ENCODE measurements at places on chromosomes 5 and 9. TPM values are rescaled to one million over a fixed set of nuclear protein-coding genes. Genes with fewer than 3 reads are reported as not detected.
A peak's percentile ranks its signal among the peaks of the same experiment; 100 is the strongest.

DNA sequence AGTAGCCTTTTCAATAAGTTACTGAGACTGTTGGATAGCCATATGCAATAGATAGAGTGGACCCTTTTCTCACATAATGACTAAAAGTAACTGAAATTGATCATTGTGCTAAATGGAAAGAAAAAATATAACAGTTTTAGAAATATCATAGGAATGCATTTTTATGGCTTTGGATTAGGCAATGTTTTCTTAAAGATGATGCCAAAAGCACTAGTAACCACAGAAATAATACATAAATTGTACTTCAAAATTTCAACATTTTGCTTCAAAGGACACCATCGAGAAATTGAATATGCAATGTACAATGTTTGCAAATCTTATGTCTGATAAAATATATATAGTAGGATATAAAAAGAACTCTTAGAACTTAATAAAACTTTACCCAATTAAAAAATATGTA, 1267.5 kb upstream of the CDH9 start:
- DNase-seq, result no peak
- no peak overlapping the region for H3K4me3 ChIP-seq
- H3K36me3 ChIP-seq, result no peaks in the 10 kb centered on the region
- H3K27ac ChIP-seq, result no peak overlapping the region

Gene FOXD4
- polyA plus RNA-seq, result not detected

DNA sequence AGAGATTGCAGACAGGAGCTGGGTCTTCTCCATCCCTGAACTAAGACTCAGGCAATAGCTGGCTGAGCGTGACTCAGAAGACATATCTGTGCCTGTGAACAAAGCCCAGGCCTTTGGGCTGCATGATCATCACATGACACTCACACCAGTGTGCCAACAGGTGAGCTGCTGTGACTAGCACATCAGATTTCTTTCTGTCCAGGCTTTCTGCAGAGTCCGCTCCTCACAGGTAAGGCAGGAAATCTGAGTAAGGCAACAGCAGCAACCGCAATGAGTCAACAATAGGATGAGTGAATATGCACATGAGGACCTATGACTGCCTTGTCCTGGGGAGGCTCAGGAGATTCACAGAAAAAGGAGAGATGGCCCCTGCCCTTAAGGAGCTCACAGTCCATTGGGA, 293.6 kb downstream of the ACTL7B start:
- no peak overlapping the region for H3K27ac ChIP-seq
- no peak for DNase-seq
- H3K36me3 ChIP-seq, result no peaks in the 10 kb centered on the region
- no peak overlapping the region for H3K4me3 ChIP-seq

DNA sequence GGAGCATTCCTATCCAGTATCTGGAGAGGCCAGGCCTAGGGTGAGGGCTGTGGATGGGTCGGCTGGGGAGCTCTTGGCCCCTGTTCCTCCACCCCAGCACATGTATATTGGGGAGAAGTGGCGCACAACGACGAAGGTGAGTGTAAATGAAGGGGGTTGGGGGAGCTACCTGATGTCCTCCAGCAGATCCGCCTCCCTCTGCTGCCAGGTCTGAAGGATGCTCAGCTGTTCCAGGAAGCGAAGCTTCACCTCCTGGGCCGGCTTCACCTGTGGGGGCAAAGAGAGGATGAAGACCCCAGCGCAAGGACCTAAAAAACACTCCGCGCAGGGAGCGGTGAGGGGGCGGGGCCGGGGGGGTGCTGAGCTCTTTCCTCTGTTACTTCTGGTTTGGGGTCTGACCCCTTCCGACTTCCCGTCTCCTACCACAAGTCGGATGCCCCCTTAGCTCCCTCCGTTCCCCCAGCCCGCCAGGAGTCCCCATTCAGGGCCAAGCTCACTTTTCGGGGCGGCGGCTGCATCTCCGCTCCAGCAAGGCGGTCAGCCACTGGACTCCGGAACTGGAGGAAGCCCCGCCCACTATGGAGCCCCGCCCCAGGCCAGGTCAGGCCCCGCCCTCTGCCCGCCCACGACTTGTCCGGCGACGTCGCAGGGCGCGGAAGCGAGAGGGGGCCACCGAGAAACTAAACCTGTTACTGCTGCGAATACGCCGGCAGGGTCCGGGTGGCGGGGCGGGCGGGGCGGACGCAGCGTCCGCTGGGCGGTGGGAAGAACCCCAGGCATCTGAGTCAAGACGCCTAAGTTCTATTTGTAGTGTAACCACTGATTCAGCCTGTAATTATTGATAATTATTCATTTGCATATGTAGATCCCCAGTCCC, at the start of gene FCHSD1:
Gene FCHSD1, minus strand, starts transcription at position 568 of the 877 bp plus-strand sequence. Its CDS starts 50 bp downstream, at position 518.
- H3K27me3 ChIP-seq, result no peaks in the 10 kb centered on the region
- H3K4me1 ChIP-seq, result peaks cover 9% of the 10 kb centered on the region
- DNase-seq, result peak; percentile 95
- peak within 1 kb of the TSS; percentile 66 for H3K27ac ChIP-seq
- peak within 1 kb of the TSS; percentile 60 for H3K4me3 ChIP-seq

- DNase-seq, result no peak
- peak overlapping the region; percentile 31 for H3K27ac ChIP-seq
- H3K4me1 ChIP-seq, result peaks cover 55% of the 10 kb centered on the region
Observed at GRCh38 chr9:127519301-127520166, 68.2 kb downstream of the LRSAM1 start.

Gene PCDH1
- 47.2 TPM for polyA plus RNA-seq

DNA sequence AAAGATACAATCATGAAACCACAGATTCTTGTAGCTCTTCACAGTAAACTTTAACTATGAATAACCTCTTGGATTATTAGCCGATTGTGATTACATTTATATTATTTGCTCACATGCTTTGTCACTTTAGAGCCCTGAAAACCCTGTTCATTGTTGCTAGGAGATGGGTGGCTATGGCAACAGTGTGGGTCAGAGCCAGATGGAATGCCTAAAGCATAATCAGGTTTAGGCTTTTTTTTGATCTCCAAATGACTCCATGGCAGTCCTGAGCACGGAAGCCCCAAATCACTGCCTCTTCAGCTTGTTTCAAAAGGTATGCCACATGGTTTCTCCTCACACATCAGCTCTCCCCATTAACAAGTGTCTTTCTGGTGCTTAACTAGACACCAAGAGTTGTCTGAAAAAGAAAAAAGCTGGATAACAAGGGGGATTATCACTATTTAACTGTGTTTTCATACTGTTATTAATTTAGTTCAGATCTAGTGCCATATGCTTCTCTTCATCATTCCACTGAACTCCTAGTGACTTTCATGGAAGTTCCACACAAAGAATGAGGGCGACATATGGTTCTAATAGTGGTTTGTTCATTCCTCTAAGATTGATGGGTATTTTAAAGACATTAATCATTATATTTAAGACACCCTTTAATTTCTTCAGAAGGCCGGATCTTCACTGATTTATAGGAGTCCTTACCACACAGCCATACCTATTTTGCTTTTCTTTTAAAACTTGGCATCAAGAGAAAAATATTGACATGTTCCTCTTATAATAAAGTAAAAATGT, 88.8 kb upstream of the PAM start:
- no peak overlapping the region for H3K27ac ChIP-seq
- H3K27me3 ChIP-seq, result no peaks in the 10 kb centered on the region

DNA sequence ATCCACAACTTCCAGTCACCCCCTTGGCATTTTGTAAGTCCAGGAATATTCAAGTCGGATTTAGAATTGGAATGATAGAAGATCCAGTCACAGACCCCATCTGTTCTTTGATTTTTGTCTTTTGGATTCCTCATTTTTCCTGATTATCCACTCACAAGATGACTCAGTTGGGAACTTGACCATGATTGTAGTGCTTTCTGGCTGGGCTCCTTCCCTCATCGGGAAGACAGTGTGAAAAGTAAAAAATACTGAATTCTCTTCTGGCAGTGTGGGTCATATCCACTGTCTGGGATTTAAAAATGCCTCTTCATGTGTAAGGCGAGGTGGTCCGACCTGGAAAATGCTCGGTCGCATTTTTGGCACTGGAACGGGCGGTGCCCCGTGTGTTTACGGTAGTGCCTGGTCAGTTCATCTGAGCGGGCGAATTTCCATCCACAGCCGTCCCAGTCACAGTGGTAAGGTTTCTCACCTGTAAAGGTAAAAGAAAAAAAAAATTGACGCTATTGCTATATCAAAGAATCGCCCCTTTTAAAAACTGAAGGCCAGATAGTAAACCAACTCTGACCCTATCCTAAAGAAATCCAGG, 4.0 kb downstream of the KLF4 start:
- no peaks in the 10 kb centered on the region for H3K4me1 ChIP-seq
- H3K4me3 ChIP-seq, result peak overlapping the region; percentile 58
- no peak for DNase-seq
- no peaks in the 10 kb centered on the region for H3K27me3 ChIP-seq
- H3K36me3 ChIP-seq, result no peaks in the 10 kb centered on the region

GRCh38 chr5:66993448-66993847, 203.2 kb downstream of the CD180 start:
- H3K4me1 ChIP-seq, result no peaks in the 10 kb centered on the region
- no peaks in the 10 kb centered on the region for H3K36me3 ChIP-seq
- H3K27ac ChIP-seq, result no peak overlapping the region
- H3K4me3 ChIP-seq, result no peak overlapping the region
- no peaks in the 10 kb centered on the region for H3K27me3 ChIP-seq

GRCh38 chr5:4199049-4199841, 603.6 kb downstream of the IRX1 start:
- H3K27ac ChIP-seq, result no peak overlapping the region
- no peaks in the 10 kb centered on the region for H3K27me3 ChIP-seq
- DNase-seq, result no peak
- peaks cover 4% of the 10 kb centered on the region for H3K4me1 ChIP-seq

- no peak overlapping the region for H3K27ac ChIP-seq
- DNase-seq, result no peak
- H3K27me3 ChIP-seq, result no peaks in the 10 kb centered on the region
- H3K4me3 ChIP-seq, result no peak overlapping the region
- H3K36me3 ChIP-seq, result no peaks in the 10 kb centered on the region
Observed at GRCh38 chr9:120698766-120699165, 15.5 kb downstream of the MEGF9 start.

Gene ZDHHC11
- polyA plus RNA-seq, result 0.60 TPM

GRCh38 chr5:139023286-139023685, 148.2 kb upstream of the LRRTM2 start:
- no peak overlapping the region for H3K4me3 ChIP-seq
- H3K4me1 ChIP-seq, result no peaks in the 10 kb centered on the region
- H3K27me3 ChIP-seq, result no peaks in the 10 kb centered on the region

Gene TLX3
- polyA plus RNA-seq, result not detected

Gene SPINK5
- polyA plus RNA-seq, result 20.0 TPM

- H3K4me3 ChIP-seq, result no peak overlapping the region
- no peaks in the 10 kb centered on the region for H3K27me3 ChIP-seq
- H3K27ac ChIP-seq, result no peak overlapping the region
- no peak for DNase-seq
- peaks cover 20% of the 10 kb centered on the region for H3K36me3 ChIP-seq
Observed at GRCh38 chr5:6737043-6737941, 24.1 kb downstream of the TENT4A start.

- no peaks in the 10 kb centered on the region for H3K27me3 ChIP-seq
- peaks cover 11% of the 10 kb centered on the region for H3K4me1 ChIP-seq
Observed at GRCh38 chr9:27088981-27089380, 20.0 kb upstream of the TEK start.

All from sigmoid colon (tissue), 7 donors.